Colonic mucosa (tissue), 4 donors: ENCODE measurements at places on chromosomes 7 and 10.

GRCh38 chr10:28281726-28282315 lies 21.0 kb downstream of the MPP7 start:
- no peak for DNase-seq

GRCh38 chr7:102873470-102874165 lies 39.2 kb upstream of the LRRC17 start:
- no peak for DNase-seq

GRCh38 chr7:77455321-77455720 lies 39.2 kb upstream of the GSAP start:
- peak; percentile 34 for DNase-seq

DNA sequence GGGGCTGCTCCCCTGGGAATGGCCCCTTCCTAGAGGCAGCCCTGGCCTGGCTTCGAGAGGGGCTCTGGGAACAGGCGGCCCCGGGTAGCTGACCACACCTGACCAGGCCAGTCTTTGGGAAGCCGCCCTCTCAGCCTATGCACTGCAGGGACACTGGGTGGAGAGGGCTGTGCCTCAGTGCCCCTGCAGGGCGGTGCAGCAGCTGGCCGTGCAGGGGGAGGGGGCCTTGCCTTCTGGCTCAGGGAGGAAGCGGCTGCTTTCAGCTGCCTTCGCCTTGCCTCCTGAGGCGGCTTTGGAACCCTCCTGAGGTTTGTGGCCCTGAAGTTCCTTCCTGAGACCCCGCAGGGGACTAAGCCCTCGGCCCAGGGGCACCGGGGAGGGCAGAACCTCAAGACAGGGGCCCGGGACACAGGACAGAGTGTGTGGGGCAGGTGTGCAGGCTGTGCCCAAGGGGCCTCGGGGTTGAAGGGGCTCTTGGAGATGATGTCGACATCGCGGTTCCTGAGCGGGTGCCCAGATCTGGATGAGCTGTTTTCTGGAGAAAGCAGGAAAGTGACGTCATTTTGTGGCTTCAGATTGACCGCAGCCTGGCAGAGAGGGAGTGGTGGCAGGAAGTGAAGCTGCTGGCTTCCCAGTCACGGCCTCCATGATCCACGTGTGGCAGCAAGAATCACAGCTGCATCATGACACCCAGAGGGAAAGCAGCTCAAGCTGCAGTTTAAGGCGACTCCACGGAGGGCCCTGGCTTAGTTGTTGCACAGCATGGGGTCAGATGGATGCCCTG lies 17.7 kb downstream of the ADAM8 start:
- peak; percentile 70 for DNase-seq

- DNase-seq, result no peak
Measured at GRCh38 chr10:636016-636730, 53.3 kb downstream of the DIP2C start.

DNA sequence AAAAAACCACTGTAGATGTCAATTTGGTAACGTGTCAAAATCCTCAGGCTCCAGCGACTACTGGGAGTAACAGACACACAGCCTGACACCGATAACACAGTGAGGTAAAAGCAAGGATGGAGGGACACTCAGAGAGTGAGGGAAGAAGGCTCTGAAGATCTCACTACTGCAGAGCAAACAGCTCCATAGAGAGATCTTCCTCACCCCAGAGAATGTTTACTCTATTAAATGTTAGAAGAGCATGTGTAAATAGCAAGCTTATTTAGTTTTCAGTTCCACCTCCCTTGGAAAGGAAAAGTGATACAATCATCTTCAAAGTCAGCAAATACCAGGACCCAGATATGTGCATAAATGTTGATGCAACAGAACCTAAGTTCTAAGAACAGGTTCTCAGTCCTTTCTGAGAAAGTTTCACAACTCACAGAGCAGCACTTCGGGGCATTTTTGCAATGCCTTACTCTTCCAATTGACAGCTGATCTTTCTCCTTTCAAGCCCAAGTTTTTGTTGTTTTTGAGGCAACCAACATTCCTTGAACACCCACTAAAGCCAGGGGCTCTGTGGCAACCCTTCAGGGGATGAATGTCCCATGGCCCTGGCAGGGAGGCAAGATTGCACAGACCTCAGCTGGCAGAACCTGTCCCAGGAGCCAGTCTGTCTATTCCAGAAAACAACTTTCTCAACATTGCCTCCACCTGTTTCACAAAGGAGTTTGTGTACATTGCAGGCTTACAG lies 177.4 kb downstream of the SFMBT2 start:
- no peak for DNase-seq

GRCh38 chr10:61470740-61471139 lies 17.6 kb upstream of the TMEM26 start:
- DNase-seq, result no peak

DNA sequence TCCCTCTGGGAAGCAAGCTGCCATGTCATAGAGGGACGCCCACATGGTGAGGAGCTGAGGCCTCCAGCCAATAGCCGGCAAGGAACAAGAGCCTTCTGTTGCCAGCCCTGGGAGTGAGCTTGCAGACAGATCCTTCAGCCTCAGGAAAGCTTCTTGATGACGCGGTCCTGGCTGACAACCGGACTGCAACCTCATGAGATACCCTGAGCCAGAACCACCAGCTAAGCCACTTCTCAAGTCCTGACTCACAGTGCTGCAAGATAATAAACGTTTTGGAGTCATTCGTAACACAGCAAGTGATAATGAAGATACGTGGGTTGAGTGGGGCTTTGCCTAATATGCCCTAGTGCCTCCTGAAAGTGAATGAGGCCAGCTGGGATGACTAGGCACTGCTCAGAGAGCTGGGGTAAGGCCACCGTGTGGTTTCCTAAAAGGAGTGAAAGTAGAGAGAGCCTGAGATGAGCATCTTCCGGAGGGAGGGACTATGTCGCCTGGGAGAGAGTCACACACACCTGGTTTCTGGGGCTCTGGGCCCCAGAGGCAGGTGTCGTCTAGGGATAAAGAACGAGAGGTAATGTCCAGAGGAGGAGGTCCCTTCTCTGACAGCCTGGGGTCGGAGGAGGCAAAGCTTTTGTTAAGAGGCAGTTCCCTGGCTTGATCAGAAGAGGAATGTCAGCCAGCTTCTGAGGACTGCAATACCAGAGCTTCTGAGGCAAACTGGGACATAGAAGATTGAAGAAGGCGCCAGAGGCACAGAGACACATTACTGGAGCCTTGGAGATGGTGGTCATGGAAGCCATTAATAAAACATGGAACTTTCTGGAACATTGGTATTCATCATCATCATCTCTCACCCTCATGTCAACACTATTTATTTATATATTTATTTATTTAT lies 53.6 kb downstream of the PYROXD2 start:
- DNase-seq, result peak; percentile 58

GRCh38 chr10:132329565-132330485 lies 2.2 kb upstream of the LRRC27 start:
- no peak for DNase-seq

DNA sequence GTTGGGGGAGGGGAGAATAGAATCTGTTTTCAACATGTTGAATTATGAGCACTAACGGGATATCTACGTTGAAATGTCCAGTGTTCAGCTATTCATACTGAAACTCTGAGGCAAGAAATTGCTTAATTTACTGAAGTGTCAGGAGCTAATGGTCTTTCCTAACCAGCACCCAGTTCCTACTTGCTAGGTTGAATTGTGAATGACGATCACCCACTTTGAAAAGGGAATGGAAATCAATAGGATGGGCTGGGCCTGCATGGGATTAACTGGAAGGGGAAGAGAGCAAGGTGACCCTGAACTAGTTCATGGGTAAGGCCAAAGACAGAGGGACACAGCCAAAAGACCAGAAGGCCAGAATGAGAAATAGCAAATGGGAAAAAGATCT lies 51.3 kb downstream of the HIPK2 start:
- DNase-seq, result no peak

DNA sequence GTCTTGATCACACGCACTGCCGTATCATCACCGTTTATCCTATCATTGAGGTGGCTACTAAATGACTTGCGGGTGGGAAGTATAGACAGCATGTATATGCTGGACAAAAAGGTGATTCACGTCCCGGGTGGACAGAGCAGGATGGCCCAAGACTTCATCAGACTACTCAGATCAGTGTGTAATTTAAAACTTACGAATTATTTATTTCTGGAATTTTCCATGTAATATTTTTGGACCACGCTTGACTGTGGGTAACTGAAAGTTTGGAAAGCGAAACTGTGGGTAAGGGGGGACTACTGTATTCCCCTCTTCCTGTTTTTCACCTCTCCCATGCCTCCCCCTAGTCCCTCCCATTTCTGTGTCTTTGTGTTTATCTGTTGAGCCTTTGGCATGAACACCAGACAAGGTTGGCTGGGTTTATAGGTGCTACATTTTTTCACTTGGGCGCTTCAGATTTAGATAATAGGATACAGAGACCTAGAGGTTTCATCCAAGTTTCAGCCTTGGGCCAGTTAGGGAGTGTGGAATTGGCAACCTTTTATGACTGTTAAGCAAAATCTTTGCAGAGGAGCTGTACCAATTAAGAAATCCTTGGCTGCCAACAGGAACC lies 55.8 kb downstream of the RBM20 start:
- DNase-seq, result no peak

- DNase-seq, result no peak
Measured at GRCh38 chr10:13959443-13960359, 371.0 kb downstream of the FRMD4A start.

GRCh38 chr7:28458732-28459131 lies 46.4 kb downstream of the CREB5 start:
- no peak for DNase-seq

- DNase-seq, result no peak
Measured at GRCh38 chr7:123974326-123974908, 49.4 kb downstream of the SPAM1 start.

DNA sequence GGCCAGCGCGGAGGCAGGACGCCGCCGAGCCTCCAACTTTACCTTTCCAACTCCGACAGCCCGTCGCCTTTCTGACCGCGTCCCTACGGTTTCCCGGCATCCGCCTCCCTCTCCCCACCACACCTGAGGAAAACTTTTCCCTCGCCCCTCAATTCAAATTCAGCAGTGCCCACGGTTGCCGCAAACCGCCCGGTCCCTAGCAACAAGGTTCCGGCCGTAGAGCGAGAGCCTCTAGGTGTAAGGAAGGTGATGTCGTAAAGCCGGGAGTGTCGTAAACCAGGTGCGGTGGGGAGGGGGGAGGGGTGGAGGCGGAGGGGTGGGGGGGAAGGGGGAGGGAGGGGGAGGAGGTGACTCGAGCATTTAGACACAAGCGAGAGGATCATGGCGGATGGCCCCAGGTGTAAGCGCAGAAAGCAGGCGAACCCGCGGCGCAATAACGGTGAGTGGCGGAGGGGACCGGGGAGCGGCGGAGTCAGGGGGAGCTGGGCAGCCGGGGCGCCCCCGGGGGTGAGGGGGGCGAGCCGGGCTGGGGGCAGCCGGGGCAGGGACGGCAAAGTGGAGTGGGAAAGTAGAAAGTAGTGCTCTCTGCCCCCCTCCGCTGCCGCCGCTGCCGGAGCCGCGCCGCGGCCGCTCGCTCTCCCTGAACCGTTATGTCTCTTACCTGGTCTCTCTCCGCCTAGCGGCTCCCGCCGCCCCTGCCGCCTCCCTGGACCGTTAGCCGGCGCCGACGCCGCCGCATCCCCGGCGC lies at the start of gene ZEB1:
Gene ZEB1 (plus strand): TSS at position 363 of the 748 bp plus-strand sequence. CDS start 19 bp downstream, at position 382.
- DNase-seq, result peak; percentile 88

- DNase-seq, result no peak
Measured at GRCh38 chr7:43117095-43117494, 4.6 kb downstream of the HECW1 start.

DNA sequence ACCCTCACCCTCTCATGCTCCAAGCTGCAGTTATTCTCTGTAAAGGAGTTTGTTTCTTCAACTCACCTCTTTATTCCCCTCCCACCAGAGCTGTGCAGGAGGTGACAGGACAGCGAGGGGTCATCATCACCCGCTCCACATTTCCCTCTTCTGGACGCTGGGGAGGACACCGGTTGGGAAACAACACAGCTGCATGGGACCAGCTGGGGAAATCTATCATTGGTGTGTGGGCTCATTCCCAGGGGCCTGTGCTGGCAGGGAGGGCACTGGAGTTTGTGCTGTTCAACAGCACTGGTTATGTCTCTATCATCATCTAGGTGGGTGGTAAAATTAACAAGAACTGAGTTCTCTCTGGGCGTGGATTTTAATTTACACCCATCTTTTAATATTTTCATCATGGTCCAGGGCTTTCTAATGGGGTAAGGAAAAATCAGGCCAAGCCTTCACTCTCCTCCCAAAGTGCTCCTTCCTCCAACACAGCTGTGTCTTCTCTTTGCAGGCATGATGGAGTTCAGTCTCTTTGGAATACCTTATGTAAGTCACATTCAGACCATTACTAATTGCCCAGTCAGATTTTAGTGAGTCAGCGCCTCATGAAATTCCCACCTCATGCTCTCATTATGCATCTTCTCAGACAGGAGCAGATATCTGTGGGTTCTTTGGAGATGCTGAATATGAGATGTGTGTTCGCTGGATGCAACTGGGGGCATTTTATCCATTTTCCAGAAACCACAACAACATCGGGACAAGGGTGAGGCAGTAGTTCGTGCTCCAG lies 61.6 kb downstream of the PRSS58 start:
- DNase-seq, result no peak

DNA sequence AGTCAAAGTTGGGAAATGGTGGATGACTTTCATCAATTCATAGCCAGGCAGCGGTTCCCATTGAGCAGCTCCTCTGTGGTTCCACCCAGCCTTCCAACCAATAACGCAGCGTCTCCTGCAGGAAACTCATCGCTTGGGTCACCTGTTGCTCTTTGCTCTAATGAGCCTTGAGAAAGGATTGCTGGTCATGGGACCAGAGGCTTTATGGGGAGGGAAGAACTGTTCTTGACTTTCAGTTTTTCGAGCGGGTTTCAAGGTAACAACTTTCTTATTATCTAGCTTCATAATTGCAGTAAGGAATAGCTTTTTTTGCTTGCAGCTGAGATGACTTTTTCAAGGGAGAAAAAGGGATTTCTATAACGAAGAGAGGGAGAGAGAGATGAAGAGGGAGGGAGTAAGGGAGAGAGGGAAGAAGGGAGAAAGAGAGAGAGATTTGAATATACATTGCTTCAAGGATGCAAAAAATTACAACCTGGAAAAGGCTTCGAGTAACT lies 405 bp upstream of the ENTPD1 start:
- peak; percentile 27 for DNase-seq

DNA sequence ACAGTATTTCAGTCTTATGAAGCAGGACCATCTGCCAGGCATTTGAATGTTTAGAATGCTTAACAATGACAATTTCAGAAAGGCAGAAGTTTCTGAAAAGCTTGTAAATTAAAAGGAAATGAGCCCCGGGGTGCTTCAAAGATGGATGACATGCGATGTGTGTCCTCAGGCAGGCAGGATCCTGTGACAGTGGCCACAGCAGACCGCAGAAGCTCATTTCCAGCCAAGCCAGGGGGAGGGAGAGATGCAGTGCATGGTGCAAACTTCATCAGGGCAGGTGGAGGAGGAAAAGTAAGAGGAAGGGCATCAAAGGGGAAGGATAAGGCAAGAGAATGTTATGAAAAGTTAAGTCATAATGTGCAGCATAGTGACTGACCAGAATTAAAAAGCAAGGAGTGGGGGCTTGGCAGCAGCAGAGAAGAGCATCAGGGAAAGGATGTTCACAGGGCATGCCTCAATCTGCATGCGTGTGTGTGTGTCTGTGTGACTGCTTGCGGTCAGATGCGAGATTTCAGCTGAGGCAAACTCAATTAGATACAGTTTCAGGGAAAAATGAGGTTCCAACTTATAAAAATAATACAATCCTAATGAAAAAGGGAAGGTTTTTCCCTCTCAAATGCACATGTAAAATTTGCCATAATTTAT lies 173.7 kb downstream of the COBL start:
- no peak for DNase-seq
